Osteocyte (in vitro differentiated cells): ENCODE measurements at places on chromosomes 6 and 20. TPM values are rescaled to one million over a fixed set of nuclear protein-coding genes. Genes with fewer than 3 reads are reported as not detected.
A peak's percentile ranks its signal among the peaks of the same experiment; 100 is the strongest.

DNA sequence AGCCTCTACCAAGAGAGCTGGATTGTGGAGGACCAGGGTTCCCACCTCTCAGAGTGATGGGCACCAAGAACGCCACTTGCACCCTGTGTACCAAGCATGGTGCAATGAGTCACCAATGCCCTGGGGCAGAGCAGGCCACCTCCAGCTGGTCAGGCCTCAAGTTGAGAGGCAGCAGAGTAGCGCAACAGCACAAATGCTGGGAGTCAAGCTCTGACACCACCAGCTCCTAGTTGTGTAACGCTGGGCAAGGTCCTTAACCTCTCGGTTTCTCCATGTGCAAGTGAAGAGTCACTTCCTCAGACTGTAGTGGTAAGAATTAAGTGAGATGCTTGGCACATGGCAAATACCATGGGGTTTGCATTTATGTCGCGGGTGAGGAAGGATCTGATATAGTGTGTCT is 25.6 kb downstream of the GFOD1 start:
- DNase-seq: no peak

- DNase-seq: no peak
These were observed 28.7 kb downstream of the RNF144B start for GRCh38 chr6:18415671-18416340.

DNA sequence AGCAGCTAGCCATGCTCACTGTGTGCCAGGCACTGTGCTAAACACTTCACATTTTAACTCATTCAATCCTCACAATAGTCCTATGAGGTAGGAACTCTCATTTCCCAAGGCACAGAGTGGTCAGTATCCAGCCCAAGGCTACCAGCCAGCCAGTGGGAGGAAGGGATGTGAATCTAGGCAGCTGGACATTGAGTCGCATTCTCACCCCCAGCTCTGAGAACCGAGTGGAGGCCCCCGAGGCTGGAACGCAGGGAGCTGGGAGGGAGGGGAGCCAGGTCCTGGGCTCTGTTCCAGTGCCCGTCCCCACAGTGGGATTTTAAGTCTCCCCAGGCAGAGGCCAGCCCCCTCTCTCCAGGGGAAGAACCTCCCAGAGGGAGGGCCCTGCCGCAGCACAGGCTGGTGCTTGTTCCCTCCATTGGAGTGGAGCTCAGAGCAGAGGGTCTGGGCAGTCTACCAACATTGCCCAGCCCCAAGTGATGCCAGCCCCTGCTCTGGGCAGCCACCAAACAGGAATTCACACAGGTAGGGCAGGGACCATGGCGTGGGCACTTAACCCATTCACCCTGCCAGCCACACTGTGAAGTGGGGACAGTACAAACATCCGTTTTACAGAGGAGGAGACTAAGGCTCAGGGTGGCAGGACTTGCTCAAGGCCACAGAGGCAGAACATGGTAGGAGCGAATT is 131.3 kb downstream of the CEBPB start:
- no peak for DNase-seq

GRCh38 chr6:41568202-41568584 is 22.0 kb downstream of the FOXP4 start:
- DNase-seq: no peak

GRCh38 chr6:113432521-113433334 is 424.4 kb upstream of the MARCKS start:
- DNase-seq: no peak

The PRPH2 gene
- not detected in 2 replicates for total RNA-seq

DNA sequence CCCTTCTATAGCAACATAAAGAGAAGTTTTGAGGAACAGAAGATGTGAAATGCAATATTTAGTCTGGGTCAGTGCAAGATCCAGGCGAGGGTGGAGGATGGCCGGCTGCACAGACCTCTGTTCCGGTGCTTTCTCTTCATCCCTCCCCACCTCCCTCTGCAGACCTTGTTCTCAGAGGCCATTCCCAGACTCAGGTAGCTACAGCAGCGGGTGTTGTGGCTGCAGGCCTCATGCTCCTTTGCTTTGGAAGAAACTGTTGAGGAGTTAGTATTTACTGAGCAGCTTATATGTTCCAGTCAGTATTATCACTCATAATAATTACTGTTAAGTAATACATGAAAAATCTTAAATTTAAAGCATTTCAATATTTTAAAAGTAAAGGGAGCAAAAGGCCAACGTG is 1.7 kb downstream of the BTN3A3 start:
- DNase-seq: no peak

The GABRR1 gene
- not detected in 2 replicates for total RNA-seq

GRCh38 chr6:146886587-146887446 is 288.0 kb downstream of the ADGB start:
- DNase-seq: no peak

DNA sequence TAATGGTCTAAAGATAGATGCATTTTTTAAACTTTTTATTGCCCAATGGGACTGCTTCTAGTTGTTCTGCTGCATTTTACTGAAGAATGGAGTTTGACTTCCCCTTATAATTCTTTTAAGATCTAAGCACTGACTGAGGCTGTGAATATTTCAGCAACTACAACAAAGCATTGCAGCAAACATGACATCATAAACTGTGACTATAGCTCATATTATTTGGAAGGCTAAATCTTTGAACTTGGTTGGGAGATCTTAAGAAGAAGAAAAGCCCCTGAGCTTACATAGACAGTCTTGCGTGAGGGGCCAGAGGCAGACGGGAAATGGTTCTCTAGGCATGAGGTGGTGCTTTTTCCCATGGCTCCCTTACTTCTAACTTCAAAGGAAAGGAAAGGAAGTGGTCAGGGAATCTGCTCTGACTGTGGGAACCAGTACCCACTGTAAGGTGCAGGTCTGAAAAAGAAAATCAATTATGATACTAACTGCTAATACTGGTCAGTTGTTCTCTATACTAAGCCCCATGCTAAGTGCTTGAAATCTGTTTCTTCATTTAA is 14.8 kb downstream of the HEY2 start:
- DNase-seq: no peak

DNA sequence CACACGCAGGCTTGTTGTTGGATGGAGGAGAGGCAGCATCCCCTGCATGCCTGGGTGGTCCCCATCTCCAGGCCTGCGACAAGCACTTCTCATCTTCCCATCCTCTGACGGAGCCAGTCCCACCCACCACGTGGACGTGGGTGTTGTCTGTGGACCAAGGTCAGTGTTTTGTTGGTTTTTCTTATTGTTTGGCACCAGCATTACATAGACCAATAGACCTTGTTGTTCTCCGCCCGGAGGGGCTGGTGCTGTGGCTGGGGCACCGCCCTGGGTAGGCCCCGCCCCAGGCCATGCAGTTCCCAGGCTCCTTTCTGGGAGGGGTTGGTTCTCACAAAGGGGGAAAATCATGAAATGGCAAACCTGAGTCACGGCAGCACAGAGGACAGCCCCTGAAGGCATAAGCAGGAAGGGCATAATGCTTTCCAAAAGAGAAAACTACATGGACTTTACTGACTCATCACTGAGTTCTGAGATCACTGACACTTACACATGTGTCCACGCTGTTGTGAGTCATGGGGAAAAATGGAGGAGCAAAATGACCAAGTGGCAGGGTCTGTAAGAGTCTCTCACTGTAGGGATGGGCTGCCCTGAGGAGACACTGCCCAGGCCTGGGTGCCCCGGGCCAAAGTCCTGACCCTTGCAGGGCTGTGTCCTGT is 90.8 kb downstream of the THBS2 start:
- DNase-seq: peak; percentile 93

DNA sequence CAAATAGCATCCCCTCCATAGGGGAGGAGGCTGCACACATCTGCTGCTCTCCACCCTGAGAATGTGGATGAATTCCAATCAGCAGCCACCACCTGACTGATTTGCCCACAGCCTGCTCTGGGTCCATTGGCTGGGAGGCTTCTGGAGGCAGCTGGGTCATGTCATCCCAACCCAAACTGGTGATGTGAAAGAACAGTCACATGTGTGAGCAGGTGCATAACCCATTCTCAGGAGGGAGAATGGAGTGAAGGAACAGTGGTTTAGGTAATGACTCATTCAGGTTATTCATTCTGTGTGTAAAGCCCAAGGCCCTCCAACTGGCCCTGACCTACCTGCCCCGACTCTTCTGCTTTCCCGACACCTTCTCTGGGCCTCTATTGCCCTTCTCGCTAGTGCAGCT is 90.9 kb upstream of the GCM1 start:
- no peak for DNase-seq

- no peak for DNase-seq
These were observed 63.4 kb upstream of the CEP85L start for GRCh38 chr6:118714756-118715155.

DNA sequence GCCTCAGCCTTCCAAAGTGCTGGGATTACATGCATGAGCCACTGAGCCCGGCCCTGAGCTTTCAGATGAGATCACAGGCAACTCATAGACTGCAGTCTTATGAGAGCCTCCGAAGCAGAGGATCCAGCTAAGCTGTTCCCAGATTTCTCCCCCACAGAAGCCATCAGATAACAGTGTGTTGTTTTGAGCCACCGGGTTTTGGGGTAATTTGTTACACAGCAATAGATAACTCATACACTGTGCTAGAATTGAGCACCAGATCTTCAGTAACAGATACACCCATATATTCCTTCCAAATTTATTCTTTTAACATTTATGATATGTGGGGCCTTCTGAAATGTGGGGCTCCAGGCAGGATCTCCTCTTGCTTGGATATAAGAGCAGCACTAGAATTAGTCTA is 19.0 kb upstream of the ZBTB22 start:
- no peak for DNase-seq

DNA sequence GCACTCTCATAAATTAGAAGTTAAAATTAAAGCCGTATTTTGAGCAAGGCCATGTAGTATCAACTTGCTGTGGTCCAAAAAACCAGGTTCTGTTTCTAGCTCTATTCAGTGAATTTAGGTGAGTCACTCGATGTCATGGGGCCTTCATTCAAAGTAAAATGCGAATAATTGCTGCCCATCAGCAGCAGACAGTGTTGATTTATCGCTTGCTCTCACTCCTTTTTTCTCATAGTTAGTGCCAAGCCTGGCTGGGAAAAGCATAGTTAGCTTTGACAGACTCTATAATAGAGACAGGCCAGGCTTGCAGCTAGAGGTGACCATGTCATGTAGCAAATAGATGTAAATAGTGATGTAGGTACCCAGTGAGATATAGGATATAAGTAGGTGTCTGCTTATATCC is 136.0 kb downstream of the EDN1 start:
- DNase-seq: no peak

The OVOL2 gene
- not detected in 2 replicates for total RNA-seq

- no peak for DNase-seq
These were observed 61.1 kb downstream of the FAM217A start for GRCh38 chr6:4017834-4018170.

DNA sequence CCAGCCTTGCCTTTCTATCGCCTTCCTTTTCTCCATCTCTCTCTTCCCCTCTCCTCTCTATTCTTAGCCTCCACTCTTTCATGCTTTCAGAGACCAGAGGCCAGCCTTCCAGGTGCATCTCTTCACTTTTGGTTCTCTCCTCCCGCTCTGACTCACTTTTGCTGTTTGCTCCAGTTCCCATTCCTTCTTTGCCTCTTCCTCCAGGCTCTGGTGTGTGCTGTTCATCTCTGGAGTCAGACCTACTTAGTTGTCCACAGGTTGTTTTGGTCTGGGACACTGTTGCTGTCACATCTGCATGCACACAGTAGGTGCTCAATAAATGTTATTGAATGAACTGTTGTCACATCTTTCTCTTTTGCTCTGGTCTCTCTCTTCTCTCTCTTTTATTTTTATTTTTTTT is 1.6 kb upstream of the CDH22 start:
- DNase-seq: no peak

DNA sequence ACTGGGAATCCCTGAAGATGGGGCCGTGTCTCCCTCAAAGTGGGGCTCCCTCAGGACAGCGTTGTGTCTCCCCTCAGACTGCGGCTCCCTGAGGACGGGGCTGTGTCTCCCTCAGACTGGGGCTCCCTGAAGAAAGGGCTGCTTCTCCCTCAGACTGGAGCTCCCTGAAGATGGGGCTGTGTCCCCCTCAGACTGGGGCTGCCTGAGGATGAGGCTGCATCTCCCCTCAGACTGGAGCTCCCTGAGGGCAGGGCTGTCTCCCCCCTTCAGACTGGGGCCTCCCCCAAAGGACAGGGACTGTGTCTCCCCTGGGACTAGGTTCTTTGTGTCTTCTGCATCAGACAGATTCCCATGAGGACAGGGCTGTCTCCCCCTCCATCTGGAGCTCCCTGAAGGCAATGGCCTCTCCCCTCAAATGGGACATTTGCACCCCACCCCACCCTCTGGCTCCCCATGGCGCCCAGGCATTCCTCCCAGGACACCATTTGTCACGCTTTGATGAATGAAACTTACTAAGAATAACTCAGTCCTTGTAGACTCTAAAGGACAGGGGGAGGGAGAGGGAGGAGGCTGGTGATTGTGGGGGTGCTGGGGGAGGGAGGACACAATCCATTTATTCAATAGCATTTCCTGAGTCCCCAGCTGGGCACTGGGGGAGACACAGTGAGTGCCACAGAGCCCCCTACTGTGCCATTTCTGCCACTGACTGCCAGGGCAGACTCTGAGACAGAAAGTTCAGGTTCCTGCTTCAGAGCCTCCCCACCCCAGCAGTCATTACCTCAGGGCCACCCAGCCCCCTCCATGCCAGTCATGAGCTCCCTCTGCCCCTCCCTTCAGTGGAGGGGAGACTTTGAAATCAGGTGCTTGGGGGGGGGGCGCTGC is 122.4 kb downstream of the MRPL14 start:
- DNase-seq: no peak

DNA sequence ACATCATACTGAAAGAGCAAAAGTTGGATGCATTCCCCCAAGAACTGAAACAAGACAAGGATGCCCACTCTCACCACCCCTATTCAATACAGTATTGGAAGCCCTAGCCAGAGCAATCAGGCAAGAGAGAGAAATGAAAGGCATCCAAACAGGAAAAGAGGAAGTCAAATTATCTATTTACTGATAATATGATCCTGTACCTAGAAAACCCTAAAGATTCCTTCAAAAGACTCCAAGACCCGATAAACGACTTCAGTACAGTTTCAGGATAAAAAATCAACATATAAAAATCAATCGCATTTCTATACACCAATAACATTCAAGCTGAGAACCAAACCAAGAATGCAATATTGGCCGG is 14.5 kb downstream of the CDK19 start:
- DNase-seq: no peak

GRCh38 chr6:169930799-169931198 is 179.4 kb downstream of the ERMARD start:
- DNase-seq: no peak

The CDS2 gene
- 42.5 and 43.2 TPM in 2 replicates for total RNA-seq

- no peak for DNase-seq
These were observed 13.2 kb downstream of the OTOR start for GRCh38 chr20:16761305-16761829.

The CST2 gene
- total RNA-seq: not detected in 2 replicates

The SNAI1 gene
- 13.0 and 13.4 TPM in 2 replicates for total RNA-seq

The C6orf15 gene
- total RNA-seq: not detected in 2 replicates

DNA sequence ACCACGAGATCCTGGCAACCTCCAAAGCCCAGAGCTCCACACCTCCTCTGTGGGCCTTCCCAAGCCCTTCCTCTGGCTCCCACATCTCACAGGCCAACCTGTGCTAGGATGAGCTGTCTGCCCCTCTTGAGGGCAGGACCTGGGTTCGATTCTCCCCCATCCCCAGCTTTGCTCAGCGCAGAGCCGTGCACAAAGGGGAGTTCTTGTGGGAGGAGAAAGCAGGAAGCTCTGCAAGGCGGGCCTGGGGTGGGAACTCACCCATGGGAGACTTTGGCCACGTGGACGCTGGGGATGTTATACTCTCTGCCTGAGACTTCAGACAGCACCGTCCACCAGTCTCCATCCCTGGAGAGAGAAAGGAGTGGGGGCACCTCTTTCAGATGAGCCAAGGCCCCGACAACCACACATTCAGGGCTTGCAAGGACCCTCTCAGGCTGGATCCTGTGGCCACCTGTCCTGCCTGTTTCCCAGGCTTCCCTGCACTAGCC is 12.7 kb downstream of the SLA2 start:
- no peak for DNase-seq

GRCh38 chr20:4844325-4844724 is 122.6 kb downstream of the PRND start:
- no peak for DNase-seq
